Jurkat, Clone E6-1 (cell line): ENCODE measurements at places on chromosomes 11 and 22.
A peak's percentile ranks its signal among the peaks of the same experiment; 100 is the strongest.

GRCh38 chr11:62513626-62514025 lies 33.0 kb downstream of the AHNAK start:
- no peak for DNase-seq

DNA sequence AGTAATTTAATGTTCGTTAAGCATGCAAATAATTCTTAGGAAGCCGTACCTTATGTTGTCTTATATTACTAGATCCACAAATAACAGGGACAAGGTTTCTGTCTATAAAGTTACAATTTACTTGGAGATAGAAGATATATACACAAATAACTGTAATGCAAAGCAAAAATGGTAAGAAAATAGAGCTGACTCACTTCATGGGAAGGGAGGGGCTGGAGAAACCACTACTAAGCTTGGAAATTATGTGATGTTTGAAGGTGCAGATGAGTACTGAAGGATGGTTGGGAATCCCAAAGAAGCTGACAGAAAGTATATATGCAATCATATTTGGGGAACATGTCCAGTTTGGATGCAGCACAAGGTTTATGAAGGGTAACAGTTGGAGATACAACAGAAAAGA lies 4.0 kb downstream of the NPAT start:
- DNase-seq: no peak

DNA sequence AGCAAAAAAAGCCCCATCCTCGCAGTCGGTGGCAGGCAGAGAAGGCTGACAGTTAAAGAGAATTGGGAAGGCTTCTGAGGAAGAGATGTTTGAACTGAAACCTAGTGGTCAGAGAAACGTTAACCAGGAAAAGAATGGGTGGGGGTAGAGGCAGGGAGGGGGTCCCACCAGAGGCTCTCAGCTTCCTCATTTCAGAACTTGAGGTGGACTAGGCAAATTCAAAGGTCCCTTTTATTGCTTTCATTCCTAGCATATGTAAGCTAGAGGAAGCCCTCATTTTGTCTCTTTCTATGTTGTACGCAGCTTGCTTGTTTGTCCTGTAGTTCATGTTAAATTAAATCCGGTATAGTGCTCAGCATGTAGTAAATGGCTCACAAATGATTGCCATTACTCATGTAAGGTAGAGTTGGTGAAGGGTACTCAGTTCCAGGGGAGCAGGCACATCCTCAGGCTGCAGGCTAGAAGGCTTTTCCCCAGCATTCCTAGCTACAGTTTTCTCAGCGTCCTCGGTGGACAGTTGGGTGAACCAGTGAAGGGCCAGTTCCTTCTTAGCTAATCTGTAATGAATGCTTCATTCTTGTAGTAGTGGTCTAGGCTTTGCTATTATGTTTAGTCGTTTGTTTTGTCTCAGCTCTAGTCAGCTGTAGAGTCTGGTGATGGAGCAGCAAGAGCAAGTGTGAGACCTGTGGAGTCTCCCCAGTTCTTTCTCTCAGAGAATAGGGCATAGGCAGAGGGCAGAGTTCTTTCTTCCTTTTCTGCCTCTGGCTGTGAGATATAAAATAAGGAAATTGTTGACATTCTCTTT lies 58.6 kb downstream of the UVRAG start:
- no peak for DNase-seq

- DNase-seq: no peak
Observed at GRCh38 chr22:26804315-26804714, 146.9 kb downstream of the MIAT start.

DNA sequence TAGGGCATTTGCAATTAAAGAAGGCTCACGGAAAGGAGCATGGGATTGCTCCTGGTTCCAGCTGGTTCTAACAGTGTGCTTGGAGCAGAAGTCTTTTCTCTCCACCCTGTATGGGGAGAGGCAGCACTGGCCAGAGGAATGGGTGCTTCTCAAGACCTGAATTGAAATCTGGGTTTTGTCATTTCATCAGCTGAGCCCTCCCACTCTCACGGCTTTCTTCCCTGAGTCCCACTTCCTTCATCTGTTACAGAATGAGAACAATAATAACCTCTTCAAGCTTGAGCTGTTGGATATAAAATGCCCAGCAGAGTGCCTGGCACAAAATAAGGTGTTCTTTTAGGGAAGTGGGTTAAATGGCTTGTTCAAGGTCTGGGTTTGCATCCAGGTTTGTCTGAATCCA lies 17.2 kb downstream of the CNTF start:
- DNase-seq: no peak

DNA sequence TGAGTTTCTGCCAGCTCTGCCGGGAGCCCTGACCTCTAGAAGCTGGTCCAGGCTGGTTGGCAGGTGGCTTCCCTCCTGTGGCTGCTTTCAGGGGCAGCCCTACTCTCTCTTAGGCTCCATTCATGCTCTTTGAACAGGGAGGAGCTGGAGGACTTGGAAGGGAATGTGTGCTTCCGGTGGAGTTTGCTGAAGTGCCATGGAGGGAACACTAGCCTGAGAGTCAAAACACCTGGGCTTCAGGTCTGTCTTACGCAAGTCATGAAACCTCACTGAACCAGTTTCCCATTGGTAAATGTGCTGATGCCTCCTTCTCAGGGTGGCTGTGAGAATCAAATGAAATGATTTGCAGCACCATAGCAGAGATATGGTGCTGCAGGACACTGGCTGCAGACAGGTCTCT lies 224.5 kb downstream of the KIRREL3 start:
- DNase-seq: no peak

DNA sequence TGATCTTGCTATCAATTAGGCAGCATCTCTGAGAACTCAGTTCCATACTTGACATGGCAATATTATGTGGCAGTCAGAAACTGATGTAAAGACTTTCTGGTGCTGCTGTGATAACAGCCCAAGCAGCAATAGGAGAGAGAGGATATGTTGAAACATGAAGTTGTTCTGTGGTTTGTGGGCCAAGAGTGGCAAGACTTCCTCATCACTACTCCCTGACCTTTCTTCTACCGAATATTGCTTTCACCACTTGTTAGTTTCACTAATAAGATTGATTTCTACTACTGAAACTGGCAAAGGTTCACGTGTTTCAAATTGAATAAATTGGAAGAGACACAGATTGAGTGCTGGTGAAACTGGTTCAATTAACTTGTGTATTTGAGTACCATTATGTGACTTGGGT lies 852.6 kb upstream of the RAG2 start:
- DNase-seq: peak; percentile 19

DNA sequence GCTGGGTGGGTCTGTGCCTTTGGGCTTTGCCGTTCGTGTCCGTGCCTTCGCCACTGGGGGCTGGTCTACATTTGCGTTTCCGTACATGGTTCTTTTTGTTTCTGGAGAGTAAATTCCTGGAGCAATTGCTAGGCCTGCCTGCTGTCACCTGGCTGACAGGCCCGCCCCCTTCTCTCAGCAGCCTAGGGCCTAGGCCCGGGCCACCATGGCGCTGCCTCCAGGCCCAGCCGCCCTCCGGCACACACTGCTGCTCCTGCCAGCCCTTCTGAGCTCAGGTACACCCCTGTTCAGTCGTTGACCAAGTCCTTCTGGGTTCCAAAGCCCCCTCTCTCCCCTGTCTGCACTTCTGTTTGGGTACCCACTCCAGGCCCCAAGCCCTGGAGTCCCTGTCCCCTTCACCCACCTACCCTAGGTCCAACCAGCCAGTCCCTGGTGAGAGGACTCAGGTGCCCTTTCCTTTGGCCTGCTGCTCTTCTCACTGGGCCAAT lies 649 bp downstream of the TMEM25 start:
- no peak for DNase-seq

DNA sequence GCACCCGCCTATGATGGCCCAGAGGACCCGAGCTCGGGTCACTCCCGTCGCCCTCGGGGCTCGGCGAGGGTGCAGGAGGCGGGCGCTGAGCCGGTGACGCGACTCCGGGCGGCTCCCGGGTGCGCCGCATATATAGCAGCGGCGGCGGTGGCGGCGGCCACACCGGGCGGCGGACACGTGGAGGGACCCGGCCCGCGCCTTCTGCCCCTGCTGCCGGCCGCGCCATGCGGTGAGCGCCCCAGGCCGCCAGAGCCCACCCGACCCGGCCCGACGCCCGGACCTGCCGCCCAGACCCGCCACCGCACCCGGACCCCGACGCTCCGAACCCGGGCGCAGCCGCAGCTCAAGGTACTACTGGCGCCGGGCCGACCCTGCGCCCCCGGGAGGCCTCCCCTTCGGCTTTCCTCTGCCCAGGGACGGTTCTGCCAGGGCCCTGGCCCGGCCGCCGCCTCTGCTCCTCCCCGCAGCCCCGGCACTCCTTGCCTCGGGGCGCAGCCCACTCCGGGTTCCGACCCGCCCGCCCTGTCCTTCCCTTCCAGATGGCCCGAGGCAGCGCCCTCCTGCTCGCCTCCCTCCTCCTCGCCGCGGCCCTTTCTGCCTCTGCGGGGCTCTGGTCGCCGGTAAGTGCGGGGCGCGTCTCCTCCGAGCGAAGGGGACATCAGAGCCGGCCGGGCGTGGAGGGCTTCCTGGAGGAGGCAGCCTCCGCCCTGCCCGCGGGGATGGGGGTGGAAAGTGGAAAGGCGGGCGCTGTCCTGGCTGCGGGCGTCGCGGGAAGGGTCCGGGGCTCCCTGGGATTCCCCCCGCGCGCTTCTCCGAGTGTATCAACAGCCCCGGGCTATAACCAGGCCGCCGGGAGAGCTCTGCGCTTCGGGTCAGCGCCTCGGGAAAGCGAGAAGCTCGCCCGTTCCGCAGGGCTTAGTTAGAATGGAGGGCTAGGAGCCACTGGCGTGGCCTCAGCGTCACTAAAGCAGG lies at the start of gene GAL:
GAL (plus strand) TSS at position 160 of the 972 bp plus-strand sequence; CDS start at position 540, 380 bp downstream.
- DNase-seq: no peak

DNA sequence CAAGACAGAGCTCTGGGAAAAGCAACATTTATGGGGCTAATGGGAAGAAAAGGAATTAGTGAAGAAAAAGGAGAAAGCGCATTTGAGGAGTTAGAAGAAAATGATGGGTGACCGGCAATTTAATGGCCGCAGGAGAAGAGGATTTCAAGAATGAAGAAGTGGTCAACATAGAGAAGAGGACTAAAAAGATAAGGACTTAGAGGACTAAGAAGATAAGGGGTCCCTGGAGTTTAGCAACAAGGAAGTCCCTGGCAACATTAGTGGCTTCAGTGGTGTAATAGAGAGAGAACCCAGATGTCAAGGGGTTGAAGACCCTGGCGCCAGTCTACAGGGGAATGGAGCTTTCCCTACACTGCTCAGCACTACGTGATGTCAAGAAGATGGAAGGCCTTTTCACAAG lies 32.3 kb downstream of the WEE1 start:
- no peak for DNase-seq

DNA sequence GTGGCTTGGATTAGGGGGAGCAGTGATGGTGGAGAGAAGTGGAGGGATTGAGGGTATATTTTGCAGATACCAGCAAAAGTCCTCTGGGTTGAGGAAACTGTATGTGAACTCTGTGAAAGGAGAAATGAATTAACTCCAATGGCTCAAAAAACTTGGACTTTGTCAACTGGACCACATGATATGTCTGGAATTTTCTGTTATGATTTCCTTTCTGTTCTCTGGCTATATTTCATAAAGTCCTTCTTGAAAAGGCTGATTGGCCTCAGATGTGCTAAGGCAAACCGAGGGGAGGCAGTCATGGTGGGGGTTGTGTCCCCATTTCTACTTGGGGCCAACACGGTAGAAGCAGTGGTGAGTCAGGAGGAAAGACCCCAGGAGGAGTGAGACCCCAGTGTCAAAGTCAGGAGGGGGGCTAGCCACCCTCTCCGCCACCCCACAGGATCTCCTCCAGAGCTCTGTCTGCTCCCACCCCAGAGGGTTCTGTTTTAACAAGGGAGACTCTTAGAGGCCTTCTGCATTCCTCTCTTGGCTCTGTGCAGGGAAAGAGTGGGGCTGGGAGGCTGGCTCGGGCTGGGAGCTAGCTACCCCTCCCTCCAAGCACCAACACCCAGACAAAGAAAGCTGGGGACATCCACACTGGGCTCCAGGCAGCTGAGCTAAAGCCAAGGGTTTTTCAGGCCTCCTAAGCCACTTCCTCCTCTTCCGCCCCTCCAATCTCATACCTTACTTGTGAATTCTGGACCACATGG lies 13.8 kb downstream of the CHRDL2 start:
- no peak for DNase-seq

DNA sequence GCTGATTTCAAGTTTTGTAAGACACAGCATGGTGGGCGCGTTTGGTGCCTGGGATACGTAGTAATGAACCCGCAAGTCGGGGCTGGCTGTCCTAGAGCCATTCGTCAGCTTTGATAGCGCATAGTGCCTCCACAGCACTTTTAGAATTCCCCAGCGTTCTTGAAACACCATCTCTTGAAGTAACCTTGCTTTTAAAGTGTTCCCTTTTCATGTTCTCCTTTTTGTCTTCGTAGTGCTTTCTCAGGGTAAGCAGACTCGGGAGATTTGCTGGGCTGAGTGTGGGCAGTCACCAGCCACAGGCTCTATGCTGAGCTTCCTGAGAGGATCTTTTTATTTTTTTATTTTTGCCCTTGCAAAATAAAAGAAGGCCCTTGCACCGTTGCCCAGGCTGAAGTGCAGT lies 39.6 kb upstream of the CTTN start:
- DNase-seq: no peak

GRCh38 chr11:68581439-68581838 lies 102.9 kb upstream of the GAL start:
- no peak for DNase-seq
